ENCODE measurements at places on chromosomes 12 and 14.

- DNase-seq = no peak
These were observed 66.1 kb upstream of the DUSP6 start for GRCh38 chr12:89418228-89418910.

GRCh38 chr12:1595690-1596347 lies 1.4 kb upstream of the FBXL14 start:
- no peak for DNase-seq

DNA sequence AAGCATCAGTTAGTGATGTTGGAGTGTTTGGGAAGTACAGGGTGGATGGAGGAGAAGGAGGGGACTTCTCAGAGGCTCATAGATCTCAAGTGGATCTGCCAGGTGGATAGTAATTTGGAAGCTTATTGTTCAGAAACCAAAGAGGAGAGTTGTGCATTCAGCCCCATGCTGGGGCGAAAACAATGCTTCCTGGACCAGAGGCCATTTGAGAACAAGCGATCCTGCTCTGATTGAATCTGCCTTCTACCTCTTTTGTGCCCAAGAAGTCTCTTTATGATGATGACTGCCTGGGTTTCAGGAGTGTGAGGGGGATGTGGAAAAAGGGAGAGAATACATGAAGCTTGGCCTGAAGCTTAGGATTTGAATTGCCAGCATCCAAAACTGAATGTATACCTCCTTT lies 110.8 kb upstream of the SRRM4 start:
- no peak for DNase-seq

DNA sequence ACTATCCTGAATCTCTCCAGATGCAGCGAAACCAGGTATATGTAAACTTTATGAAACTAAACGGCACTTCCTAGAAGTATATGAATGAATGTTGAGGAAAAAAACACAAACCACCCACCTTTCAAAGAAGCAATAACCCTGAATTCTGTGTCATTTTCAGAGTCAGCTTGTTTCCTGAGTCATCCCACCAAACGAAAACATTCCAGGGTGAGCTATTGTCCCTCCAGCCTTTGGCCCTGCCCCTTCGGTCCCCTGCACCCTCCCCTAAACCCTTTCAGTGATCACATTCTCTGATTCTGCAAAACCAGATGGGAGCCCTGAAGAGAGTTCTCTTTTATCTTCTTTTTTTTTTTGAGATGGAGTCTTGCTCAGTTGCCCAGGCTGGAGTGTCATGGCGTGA lies 202.6 kb upstream of the ALG10B start:
- no peak for DNase-seq

DNA sequence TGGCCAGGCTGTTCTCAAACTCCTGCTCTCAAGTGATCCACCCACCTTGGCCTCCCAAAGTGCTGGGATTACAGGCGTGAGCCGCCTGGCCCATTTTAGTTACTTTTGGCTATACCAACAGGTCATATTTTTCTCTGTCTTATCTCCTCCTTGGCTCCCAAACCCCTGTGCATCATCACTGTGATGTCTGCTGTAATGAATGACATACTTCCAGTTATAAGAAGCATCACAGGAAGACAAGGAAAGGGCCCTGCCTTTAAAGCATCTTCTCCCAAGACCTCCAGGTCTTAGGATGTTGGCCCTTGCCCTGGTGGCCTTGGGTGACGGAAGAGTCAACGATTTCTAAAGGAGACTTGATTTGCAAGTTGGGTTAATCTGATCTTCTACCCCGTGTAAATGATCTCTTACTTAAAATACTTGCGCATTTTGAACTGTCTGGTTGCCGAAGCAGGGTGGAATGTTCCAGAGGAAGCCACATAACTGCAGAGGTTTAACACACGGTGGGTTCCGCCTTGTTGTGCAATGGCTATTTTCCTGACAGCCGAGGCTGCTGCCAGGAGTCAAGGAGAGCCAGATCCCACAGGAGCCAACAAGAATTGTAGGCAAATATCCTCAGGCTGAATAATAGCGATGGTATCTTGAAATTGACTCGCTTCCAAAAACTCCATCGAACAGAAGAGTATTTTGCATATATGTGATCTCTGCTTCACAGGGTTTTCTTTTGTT lies 55.7 kb upstream of the PLXNC1 start:
- no peak for DNase-seq

GRCh38 chr12:31803306-31804184 lies 74.7 kb upstream of the AMN1 start:
- no peak for DNase-seq

GRCh38 chr12:31235868-31236395 lies 90.0 kb downstream of the SINHCAF start:
- DNase-seq = no peak

- DNase-seq = no peak
These were observed at the start of gene CLEC4A for GRCh38 chr12:8123124-8123912. CLEC4A (plus strand) TSS chr12:8123617; CDS start chr12:8123879, 262 bp downstream.

DNA sequence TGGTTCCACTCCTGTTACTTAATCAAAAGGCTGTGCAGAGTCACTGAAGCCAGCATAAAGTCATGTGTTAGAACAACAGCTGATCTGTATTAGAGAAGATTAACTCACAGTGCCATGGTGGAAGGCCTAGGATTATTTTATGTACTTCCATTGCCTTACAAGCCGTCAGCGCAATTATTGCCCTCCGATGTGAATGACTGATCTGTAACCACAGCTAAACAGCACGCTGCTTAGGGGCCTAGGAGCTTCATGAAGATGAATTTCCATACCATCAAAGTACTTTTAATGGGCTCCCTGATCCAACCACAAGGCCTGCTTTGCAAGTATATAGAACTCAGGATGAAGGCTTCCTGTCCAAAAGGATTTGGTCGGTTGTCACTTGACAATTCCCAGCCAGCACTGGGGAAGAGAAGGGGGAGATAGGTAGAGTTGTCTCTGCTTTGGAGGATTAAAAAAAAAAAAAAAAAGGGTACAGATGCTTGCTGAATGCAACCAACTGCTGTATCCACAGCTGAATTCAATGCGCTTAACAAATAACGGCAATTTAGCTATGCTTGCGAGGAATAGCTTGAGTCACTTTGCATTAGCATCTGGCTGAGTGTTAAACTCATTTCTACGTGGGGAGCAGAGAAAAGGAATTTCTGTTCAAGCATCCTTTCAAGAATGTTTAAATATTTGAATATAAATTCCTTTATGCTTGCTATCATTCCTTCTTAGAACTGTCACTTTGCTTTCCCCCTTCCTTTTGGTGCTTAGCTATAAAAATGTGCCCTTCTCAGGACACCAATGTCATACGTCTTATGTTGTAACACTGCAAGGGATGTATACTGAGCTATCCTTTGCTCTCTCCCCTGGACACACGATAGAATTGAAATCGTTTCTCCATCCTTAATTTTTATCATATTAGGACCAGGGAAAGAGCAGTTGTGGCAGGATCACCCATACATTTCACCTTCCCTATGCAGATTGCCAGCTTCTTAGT lies 387.8 kb downstream of the SOX5 start:
- no peak for DNase-seq

GRCh38 chr12:75549989-75550388 lies 38.6 kb upstream of the KRR1 start:
- no peak for DNase-seq

GRCh38 chr12:94979941-94980340 lies 23.6 kb downstream of the NDUFA12 start:
- DNase-seq = no peak

DNA sequence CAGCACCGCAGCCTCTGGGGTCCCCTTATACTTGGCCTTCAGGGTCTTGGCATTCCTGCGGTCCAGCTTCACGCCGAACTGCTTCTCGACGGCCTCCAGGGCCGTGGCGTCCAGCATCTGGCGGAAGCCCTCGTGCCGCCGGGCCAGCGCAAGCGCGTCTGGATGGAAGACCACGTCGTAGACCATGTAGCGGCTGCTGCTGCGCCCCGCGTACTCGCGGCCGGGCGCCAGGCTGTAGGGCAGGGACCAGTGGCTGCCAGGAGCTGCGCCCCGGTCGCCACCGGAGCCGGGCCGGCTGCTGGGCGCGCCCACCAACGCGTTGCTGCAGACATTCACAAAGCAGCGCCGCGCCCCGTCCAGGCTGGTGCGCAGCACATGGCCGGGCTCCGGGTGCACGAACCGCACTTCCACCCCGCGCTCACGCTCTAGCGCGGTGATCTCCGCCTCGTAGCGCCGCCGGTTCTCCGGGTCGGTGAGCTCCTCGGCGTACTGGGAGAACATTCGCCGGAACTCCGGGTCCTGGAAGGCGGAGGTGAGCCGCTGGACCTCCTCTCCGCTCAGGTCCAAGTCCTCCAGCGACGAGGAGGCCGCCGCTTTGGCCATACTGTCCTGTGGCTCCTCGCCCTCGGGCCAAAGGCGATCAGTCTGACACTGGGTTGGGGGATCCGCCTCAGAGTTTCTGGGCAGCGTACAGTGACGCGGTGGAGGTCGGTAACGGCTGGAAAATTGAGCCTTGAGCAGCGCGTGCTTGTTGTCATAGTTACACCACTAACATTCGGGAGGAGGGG lies at the start of gene DNAAF2:
TSS of gene DNAAF2 (minus strand) at position 698 of the 788 bp plus-strand sequence. CDS start at position 603, 95 bp downstream.
- DNase-seq = no peak

GRCh38 chr12:129619271-129619670 lies 284.6 kb downstream of the TMEM132D start:
- no peak for DNase-seq

- no peak for DNase-seq
These were observed 59.0 kb downstream of the GALNT16 start for GRCh38 chr14:69318901-69319475.

- no peak for DNase-seq
These were observed 84.9 kb upstream of the CLMN start for GRCh38 chr14:95404583-95404982.

- DNase-seq = no peak
These were observed 36.5 kb upstream of the YBX3 start for GRCh38 chr12:10759657-10760056.

- DNase-seq = no peak
These were observed 6.6 kb downstream of the CACNA2D4 start for GRCh38 chr12:1911598-1912575.

DNA sequence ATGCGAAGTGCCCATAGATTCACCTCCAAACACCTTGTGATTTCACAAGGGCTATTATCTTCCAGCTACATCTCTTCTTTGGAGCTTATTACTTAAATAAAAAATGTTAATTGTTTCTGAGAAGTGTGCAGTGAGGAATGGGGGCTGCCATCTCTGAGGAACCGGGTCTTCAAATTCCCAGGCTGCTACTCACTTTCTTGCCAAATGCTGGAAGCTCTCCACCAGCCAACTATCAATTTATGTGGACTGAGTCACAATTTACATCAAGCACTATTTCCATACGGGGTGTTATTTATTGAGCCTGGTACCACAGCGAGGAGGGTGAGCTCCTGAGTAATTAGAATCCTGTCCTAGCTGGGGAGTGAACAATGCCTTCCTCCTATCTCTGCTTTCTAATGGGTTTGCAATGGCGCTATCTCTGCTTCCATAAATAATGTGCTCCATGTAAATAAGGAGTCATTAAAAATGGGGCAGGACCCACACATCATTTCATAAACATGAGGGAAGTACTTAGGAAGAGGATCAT lies 898.3 kb downstream of the VRK1 start:
- no peak for DNase-seq

DNA sequence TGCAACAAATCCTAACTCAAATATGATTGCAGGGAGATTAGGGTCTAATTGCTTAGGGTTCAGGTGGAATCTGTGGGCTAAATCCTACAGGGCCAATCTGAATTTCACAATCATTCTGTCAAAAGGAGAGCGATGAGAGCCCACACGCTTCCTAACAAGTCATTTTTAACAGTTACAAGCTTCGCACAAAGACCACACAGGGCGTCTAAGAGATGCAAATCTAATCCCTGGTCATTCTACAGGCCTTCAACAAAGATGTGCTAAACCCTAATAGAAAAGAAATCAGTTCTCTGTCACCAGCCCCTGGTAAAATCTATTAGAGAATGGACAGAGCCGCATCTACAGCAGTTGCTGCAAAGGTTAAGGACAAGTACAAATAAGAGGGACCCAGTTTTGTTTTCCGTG lies 15.3 kb downstream of the NKX2-1 start:
- DNase-seq = no peak

DNA sequence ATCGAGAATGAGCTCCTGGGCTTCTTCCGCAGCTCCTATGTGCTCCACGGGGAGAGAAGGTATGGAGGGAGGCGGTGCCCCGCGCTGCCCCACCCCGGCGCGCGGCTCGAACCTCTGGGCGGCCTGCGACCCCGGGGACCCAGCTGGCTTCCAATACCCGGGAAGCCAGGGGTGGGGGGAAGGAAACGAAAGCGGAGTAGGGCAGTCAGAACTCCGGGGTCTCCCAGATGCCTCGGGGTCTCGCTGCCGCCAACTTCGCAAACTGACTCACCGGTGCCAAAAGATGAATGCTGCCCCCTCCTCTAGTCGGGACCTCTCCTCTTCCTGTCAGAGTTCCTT lies 1.3 kb downstream of the TRHDE start:
- no peak for DNase-seq

- no peak for DNase-seq
These were observed 8.2 kb downstream of the SOCS2 start for GRCh38 chr12:93580682-93581081.

GRCh38 chr12:7472060-7472459 lies 28.1 kb upstream of the CD163L1 start:
- DNase-seq = no peak

DNA sequence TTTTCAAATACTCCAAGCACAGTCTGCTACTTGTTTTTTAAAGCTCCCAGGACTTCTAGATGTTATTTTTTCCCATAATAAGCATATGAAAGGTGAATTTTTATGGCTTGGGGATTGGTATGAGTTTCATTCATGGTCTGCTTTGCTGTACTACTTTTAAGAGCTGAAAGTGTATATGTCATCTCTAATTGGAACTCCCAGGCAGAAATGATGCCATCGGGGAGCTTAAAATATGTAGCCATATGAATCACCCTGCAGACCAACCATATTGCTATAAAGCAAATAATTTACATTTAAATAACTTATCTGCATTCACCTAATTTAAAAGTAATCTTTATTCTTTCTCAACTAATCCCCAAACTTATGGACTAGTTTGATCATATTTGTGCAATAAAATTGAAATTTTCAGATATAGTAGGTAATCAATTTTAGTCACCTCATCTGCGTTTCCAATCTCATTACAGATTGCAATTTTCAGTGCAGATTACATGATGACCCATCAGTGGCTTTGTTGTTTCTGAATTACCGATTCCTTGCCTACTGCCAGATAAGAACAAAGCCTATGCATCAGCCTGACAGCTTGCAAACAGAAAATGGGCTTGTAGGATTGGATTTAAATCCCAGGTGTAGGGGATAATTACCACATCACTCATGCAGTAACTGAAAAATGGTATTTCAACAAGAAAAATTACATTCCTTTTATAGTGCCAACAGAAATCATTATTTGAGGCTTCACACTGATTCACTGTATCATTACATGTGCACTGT lies 689.4 kb downstream of the NOVA1 start:
- no peak for DNase-seq

DNA sequence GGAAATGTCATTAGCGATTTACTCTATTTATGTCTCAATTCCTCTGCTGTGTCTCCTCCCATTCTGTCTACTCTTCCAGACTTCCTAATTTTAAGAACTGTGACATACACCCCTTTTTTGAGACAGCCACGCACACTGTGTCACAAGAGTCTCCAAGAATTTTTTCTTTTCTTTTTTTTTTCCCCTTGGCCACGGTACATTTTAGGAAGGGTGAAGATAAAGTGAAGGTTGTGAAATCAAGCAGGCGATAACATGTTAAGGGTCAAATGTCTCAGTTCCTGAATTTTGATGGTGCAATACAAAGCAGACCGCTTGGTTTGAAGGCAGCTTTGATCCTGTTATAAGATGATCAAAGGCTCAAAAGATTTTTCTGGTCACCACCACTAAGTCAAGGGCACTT lies 4.3 kb downstream of the OLR1 start:
- no peak for DNase-seq

- DNase-seq = no peak
These were observed 71.8 kb upstream of the GZMB start for GRCh38 chr14:24705840-24706239.
